ENCODE measurements at places on chromosomes 5 and 9.

GRCh38 chr5:148729182-148729581 lies 74.9 kb upstream of the HTR4 start:
- DNase-seq, result no peak

DNA sequence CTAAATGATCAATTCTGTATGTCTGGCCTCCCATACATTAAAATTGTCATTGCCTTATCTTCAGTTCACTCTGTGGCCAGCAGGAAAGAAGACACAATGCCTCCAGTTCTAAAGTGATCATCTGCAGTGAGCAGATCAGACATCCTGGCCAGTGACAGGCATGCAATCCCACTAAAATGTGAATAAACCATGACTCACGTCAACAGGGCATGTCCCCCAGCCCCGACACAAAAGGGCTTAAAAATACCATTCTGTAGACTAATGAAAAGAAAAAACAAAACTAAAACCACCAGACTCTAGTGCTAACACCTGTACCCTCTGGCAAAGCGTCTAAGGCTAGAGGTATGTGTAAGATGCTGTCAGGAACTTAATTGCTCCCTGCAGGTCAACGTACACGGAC lies 38.5 kb downstream of the DDX31 start:
- DNase-seq, result no peak

- DNase-seq, result no peak
Observed at GRCh38 chr5:57434227-57434640, 48.4 kb downstream of the ACTBL2 start.

DNA sequence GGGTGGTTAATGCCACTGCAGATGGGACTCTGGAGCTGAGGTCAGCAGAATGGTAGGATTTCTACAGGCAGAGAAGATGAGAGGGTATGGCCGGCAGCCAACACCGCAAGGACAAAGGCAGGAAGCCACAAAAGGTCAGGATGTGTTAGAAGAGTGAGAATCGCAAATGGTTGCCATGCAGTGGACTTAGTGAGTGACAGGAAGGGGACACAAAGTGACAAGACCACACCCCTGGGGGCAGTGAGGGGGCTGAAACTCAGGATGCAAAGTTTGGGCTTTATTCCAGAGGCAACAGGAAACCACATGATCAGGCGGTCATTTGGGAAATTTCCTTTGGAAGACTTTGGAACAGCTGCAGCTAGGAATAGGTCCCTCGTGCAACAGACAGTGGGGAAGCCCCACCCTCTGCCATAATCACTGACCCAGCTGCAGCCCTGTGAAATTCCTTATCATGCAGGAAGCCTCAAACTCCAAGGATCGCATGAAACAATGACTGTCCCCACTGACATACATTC lies 14.2 kb upstream of the CCDC180 start:
- DNase-seq, result no peak

GRCh38 chr5:112625689-112626438 lies 111.8 kb upstream of the APC start:
- DNase-seq, result no peak

DNA sequence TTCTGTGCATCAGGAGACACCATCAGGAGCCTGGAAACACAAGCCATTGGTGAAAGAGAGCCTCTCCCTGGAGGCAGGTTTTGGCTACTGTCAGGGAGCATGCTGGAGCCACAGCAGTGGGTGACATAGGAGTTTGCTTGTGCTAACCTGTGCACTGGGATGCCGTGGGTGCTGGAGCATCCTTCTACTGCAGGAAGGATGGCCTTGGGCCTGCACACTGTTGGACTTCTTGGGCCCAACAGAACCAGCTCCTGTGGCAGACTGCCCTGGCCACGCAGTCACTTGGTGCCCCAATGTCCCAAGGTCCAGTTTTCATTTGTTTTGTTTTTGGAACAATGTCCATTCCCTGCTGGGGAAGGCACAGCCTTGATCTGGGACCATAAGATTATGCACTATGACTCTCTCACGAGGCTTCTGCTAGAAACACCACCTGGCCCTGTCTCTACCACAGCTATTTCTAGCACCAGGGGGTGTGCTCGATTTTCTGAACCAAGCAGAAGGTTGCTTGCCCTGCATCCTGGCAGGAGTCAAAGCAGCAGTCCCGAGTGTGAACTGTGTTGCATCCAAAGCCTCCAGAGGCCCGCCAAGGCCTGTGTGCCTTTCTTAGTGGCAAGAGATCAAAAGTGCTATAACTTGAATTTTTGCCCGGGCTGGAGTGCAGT lies 5.5 kb upstream of the LTC4S start:
- no peak for DNase-seq

DNA sequence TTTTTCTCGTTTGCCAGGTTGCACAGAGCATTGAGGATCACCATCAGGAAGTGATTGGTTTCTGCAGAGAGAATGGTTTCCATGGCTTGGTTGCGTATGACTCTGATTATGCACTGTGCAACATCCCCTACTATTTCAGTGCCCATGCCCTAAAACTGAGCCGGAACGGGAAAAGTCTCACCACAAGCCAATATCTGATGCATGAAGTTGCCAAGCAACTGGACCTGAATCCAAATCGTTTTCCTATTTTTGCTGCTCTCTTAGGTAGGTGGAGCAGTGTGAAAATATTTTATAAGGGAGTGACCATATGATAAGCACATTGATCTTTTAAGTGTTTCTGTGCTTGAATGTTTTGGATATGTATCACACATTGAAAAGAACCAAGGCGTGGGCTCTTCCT lies 17.7 kb upstream of the FAM120AOS start:
- DNase-seq, result no peak

GRCh38 chr5:88948746-88949600 lies 66.0 kb upstream of the MEF2C start:
- no peak for DNase-seq

- no peak for DNase-seq
Observed at GRCh38 chr5:119031905-119032304, 39.0 kb upstream of the DMXL1 start.
